GM10248 (cell line): ENCODE measurements at places on chromosomes 16 and 17.

DNA sequence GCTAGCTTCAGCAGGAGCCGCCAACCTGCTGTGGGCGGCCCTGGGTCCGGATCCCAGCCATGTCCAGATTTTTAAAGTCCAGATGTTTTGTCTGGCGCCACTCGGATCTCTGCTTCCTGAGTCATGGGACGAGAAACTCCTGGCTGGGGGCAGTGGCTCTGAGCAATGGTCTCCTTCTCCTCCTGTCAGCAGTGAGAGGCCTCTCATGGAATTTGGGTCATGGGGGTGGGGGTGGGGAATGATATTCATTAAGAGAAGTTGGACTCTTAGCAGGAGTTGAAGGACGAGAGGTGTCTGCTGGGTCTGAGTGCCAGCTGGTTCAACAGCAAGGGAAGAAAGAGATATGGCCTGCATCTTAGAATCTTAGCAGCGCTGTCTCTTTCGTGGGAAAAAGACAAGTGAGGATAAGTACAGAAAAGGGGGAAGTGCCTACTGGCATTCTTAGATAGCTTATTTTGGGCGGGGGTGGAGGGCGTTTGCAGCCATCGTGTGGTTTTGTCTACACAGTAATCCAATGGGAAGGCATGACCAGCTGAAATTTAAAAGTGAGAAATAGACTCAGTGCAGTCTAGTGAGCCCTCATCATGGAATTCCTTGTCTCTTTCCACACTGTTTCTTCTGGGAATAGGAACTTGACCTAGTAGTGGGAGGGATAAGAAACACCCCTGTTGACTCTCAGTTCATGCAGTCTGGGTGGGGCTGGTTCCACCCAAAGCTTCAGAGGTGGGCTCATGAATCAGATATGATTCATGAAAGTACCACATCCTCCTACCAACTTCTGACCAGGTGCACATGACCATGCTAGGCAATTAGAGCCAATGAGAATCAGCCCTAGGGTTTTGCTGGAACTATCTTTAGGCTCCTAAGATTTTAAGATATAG, 80.5 kb downstream of the MYH13 start:
- DNase-seq, result peak; percentile 63

GRCh38 chr17:75065562-75066151, 18.6 kb downstream of the KCTD2 start:
- DNase-seq, result peak; percentile 67

- DNase-seq, result no peak
Measured at GRCh38 chr16:30113031-30113710, at the start of gene GDPD3. GDPD3 (minus strand) TSS chr16:30113537; CDS start chr16:30113478, 59 bp downstream.

DNA sequence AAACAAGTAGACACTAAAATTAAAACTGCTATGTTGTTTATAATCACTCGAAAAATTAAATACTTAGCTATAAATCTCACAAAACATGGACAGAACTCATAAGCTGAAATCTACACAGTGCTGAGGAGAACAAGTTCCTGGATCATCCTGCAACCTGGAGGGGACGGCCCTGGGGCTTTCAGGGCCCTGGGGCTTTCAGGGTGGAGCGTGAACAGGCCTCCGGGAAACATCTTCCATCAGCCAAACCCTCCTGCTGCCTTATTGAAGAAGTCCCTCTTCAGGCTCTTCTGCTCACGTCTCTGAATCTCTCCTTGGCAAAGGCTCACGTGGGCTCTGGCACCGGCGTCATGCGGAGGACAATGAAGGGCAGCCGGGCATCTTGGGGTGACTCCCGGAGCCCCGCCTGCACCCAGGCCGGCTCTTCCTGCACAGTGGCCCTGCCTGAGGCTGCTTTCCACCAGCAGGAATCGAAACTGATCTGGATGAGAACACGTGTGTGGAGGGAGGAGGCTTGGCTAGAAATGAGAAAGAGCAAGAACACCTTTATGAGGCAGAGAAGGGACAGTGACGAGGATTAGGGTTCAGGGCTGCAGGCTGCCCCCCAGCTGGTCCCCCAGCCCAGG, 127.3 kb downstream of the CDRT15L2 start:
- DNase-seq, result no peak

DNA sequence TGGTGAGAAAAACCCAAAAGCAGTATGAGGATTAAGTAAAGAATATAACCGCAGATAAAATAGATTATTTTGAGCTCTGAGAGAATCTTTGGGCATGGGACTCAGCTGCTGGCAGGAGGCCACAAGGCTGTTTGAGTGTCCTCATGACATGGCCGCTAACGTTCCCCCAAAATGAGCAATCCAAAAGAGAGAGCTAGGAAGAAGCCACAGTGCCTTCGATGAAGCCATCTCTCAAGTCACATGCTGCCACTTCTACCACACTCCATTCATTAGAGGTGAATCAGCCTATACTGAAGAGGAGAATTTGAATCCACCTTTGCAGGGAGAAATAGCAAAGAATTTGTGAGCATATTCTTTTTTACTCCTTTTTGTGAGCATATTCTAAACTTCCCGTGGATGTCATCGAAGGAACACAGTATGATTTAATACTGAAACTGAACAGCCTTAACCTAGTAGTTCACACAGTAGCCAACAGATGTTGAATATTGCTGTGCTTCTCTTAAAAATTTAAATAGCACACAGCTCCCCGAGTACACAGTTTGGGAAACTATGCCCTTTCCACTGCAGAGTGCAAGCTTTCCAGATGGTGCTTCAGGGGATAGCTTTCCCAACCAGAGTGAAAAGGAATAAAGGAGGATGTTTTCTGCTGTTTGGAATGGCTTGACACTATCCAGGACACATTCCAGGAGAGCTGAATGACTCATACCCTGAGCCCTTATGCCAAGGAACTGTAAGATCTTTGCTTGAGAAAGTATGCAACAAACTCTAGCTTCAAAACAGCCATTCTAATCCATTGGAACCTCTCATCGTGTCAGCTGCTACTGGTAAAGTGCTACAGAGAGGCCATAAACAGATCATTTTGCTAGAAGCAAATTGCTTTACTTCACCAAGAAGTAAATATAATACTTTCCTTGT, 33.9 kb downstream of the ANKFY1 start:
- DNase-seq, result no peak

DNA sequence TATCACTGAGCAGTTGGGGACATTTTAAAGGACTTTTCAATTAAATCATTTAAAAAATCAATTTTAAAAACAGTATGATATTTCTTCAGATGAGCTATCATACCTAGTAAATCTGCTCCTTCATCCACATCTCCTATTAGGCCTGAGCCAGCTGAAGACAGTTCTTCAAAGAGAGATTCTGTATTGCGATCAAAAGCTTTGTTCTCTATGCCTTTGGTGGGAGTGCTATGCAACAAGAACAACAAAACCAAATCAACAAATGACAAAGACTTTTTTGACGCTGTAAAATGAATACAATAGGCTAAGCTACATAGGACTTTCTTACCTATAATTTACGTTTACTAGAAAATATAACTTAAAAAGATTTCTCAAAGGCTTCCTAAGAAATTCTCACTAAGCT, 106.5 kb downstream of the SPAG9 start:
- DNase-seq, result no peak

GRCh38 chr17:58322581-58323185, 5.9 kb downstream of the TSPOAP1 start:
- DNase-seq, result no peak

- no peak for DNase-seq
Measured at GRCh38 chr17:64784353-64785010, 122.4 kb upstream of the SMURF2 start.

GRCh38 chr17:54919425-54919824, 18.8 kb downstream of the TOM1L1 start:
- no peak for DNase-seq

DNA sequence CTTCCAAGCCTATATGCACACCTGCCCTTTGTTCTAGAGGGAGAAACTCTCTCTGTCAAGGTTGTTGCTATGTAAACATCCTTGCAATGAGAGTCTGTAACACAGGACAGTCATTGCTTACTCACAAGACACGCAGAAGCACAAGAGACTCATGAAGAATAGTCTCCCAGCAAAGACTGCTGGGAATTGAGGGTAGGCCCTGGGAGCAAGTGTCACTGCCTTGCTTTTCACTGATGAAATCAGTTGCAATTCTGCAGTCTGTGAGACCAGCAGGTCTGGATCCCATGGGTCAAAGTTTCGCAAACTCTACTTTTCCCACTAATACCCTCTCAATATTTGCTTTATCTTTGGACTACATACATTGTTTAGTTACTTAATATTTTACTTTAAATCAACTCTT, 177.4 kb downstream of the FTO start:
- DNase-seq, result no peak

DNA sequence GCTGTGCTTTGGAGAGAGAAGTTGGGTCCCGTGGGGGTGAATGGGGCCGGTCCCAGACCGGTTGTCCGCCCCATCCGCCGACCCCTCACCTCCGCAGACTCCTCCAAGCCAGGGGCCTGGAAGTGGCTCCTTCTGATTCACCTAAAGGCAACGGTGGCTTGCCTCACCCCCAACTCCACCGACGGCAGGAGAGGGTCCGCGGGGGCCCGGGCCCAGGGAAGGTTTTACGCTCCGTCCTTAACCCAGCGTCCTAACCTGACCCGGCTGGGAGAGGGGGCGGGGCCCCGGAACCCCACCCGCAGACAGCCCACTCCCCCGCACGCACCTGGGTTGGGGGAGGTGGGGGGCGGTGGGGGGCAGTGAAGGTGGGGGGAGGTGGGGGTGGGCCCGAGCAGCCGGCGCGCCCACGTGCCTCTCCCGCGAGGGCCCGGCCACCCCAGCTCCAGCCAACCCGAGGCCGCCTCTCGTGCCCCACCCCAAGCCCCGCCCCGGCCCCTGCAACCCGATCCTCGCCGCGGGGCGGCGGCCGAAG, 12.7 kb upstream of the CD300A start:
- peak; percentile 96 for DNase-seq

- no peak for DNase-seq
Measured at GRCh38 chr16:57859331-57859730, 57.0 kb upstream of the KIFC3 start.

DNA sequence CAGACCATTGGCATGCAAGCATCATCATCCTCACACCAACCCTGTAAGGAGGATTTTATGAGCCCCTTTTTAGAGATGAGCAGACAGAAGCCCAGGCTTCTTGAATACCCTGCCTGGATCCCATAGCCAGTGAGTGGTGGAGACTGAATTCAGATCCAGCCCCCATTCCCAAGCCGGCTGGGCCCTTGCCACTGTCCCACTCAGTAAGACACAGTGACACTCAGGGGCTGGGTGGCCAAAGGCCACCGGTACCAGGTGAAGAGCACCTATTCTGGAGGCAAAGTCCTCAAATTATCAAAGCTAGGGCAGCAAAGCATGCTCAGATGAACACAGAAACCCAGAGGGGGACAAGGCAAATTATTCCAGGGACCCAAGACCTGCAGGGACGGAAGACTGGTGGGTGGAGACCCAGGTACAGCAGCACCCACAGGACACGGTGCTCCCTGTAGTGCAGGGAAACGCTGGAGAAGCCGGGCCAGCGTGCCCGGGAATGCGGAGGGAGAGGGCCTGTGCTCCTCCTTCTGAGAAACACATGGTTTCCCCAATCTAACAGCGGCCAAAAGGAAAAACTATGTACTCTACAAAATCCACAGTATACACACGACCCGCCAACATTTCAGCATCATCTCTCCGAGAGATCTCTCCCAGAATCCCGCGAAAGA, 33.2 kb upstream of the CRHR1 start:
- DNase-seq, result no peak

DNA sequence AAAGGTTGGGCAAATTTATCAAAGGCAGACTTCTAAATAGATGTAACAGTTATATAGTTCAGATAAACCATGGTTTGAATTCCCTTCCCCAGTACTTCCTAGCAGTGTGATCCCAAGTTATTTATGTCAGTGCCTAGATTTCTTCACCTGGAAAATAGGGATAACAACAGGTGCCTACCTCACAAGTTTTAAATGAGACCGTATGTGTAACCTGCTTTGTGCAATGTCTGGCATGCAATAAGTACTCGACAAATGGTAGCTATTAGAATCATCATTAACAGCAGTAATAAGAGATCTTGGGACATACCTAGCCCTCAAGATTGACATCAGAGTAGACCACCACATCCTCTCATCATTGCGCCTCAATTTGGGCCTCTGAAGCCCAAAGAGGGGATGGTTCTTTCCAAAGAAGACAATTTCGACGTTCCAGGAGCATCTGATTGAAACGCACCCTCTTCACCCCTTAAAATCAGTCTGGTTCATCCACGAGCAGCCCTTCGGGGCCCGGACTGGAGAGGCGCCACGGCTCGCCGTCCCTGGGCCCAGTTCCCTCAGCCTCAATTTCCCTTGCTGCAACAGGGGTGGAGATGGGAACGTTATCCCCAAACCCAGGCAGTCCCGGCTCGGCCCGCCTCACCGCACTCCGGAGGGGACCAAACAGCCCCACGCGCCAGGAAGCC, 541 bp downstream of the ACACA start:
- no peak for DNase-seq

DNA sequence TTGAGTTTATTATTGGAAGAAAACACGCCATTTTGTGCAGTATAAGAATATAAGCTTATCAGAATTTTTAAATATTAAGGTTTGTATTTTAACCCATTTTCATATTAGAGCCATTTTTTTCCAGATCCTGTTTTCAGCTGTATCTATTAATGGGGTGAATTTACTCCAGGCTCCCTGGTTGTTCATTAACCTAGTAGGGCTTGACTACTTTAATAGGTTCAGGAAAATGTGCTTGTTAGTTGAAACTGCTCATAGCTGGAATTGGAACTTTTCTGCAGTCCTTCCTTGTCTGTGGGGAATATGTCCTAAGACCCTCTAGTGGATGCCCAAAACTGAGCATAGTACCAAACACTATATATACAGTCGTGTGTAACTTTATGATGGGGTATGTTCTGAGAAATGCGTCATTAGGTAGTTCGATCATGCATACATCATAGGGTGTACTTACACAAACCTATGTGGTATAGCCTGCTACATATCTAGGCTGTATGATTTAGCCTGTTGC, 28.0 kb downstream of the NFAT5 start:
- no peak for DNase-seq

DNA sequence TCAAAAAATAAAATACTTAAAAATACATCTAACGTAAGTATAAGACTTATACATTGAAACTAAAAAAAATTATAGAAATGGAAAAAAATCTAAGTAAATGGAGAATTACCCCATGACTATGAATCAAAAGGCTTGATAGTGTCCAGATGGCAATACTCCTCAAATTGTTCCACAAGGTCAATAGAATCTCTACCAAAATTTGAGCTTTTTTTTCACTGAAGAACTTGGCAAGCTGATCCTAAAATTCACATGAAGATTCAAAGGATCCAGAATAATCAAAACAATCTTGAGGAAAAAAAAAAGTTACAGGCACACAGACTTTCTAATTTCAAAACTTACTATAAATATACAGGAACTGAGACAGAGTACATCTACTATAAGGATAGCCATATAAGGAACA, 448.4 kb upstream of the CDH11 start:
- no peak for DNase-seq

- DNase-seq, result peak; percentile 40
Measured at GRCh38 chr17:17792551-17793377, 44.0 kb downstream of the SREBF1 start.

DNA sequence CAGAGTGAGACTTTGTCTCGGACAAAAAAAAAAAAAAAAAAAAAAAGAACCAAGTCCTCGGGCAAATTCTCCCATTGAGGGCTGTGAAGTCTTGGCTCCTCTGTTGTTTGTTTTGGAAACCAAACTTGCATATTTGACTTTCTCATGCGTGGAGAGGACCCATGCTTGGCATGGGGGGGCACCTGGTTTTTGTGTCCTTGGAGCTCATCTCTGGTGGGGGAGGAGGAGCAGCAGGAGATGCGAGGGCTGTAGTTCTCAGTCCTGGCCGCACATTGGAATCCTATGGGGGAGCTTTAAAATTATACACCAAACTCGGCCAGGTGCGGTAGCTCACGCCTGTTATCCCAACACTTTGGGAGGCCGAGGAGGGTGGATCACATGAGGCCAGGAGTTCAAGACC, 74.5 kb downstream of the ABCC6 start:
- DNase-seq, result no peak

- peak; percentile 66 for DNase-seq
Measured at GRCh38 chr17:47810200-47810821, 11.3 kb downstream of the OSBPL7 start.
